Liver (tissue), 10 donors: ENCODE measurements at places on chromosomes 6 and 20.
A peak's percentile ranks its signal among the peaks of the same experiment; 100 is the strongest.

- no peak for DNase-seq
These were observed 317.3 kb downstream of the DOK5 start for GRCh38 chr20:54792688-54793087.

- DNase-seq: no peak
These were observed 12.7 kb downstream of the DEF6 start for GRCh38 chr6:35310265-35310831.

DNA sequence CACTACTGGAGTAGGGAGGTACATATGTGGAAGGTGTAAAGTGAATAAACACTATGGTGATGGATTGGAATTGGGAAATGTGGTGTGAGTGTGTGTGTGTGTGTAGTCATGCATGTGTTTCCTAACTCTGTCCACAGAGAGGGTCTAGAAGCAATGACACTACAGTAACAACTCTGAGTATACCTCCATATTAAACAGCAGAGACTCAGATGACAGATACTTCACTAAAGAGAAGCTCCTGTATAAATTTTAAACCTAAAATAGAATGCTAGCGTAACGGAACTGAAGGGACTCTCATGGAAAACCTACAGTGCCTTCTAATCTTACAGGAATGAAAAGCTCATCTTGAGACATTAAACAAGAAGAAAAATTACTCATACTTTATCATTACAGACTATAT, 150.5 kb downstream of the SLC16A10 start:
- no peak for DNase-seq

DNA sequence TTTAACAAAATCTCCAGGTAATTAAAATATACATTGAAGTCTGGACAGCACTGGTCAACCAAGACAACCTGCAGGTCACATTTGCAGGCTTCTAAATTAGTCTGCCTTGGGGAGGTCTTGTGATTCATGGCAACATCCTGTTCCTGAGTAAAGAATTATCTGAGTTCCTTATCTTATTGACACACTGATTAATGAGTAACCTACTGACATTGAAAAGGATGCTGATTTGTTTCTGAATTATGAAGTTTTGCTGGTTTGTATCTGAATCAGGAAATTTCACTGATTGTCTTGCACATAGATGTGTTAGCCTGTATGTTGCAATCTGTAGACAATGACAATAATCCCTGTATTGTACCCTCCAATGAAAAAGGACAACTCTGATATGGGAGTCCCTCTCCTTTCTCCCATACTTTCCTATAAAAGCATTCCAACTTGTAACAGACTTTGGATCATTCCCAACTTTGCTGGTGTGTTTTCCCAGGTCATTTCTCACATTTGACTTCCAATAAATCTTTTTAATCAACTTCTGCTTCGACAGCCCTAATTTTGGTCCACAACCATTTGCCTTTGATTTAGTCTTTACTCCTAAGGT, 80.0 kb downstream of the LAMP5 start:
- DNase-seq: no peak

GRCh38 chr6:74343804-74344203, 647.8 kb downstream of the CD109 start:
- DNase-seq: no peak

DNA sequence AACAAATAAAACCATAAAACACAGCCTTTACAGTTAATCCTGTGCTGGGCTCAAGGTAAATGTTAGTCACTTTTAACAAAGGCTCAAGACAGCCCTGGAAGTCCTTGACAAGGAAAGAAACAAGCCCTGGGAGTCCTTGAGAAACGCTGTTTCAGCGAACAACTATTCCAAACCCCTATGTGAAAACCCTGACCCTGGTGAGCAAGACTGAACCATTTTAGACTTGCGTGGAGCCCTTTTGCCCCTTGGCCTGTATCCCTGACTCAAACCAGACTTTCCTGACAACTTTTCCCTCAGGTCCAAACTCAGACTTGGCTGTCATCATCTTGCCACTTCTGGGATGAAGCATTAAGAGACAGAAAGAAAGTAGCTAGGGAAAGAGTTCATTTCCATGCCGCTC, 180.4 kb downstream of the AIG1 start:
- DNase-seq: no peak

DNA sequence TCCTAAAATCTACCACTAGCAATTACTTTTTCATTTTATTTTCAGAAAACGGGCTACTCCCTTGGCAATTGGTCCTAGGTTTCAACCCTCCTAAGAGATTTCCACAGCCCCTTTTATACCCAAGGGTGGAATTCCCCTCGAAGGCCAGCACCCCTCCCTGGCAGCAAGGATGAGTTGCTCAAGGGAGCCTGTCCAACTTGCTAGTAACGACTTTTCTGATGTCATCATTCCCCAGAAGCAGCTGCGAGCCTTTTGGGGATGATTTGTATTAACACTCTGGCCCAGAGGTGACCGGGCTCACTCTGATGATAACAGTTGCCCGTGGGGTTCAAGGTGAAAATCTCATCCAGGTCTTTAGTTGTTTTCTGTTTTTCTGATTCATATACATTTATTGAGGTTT, 30.7 kb upstream of the NAA20 start:
- DNase-seq: no peak

- DNase-seq: no peak
These were observed 171.2 kb upstream of the SUPT3H start for GRCh38 chr6:45548657-45549515.

GRCh38 chr20:31860390-31861134, 9.8 kb downstream of the DUSP15 start:
- no peak for DNase-seq

- no peak for DNase-seq
These were observed 96.0 kb upstream of the CNKSR3 start for GRCh38 chr6:154606457-154606856.

GRCh38 chr20:22438926-22439325, 145.4 kb downstream of the FOXA2 start:
- DNase-seq: no peak

DNA sequence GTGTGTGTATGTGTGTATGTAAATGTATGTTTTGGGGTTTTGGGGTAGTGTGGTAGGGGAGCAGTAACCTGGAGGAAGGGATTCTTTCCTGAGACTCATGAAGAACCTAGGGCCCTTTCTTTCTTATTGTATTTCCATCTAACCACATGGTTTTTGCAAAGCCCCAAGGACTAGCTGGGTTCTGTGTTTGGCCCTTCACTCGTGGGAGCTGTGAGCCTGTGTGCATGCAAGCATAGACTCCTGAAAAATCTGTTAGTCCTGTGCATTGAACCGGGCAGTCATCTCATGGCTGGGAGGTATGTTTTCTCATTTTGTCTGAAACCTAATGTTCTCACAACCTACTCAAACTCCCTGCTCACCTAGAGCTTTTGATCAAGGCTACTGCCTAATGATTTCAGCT, 219.1 kb downstream of the PHACTR1 start:
- DNase-seq: no peak

GRCh38 chr6:502761-503160, 111.2 kb downstream of the IRF4 start:
- no peak for DNase-seq

- no peak for DNase-seq
These were observed 47.1 kb downstream of the SNAI1 start for GRCh38 chr20:50029697-50030461.

- no peak for DNase-seq
These were observed 1.0 kb downstream of the MRPS26 start for GRCh38 chr20:3046677-3047462.

DNA sequence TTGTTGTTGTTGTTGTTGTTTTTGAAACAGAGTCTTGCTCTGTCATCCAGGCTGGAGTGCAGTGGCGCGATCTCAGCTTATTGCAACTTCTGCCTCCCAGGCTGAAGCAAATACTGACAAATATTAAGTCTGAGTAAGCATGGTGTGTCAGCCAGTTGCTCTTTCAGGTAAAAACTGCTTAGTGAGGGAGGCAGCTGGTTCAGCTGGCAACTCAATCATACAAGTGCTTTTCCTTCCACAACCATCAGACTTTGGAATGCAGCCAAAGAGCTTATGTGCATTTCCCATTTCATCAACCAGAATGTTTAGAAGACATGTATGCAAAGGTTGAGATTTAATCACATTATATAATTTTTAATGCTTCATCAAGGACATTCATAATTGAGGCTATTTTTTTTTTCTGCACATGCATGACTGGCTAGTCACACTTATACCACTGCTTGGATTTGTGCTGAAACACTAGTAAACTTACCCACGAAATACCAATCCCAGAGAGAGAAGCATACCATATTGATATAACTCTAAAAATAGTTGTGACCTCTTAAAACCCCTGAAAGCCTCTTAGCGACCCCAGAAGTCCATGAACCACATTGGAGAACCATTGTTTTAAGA, 56.0 kb downstream of the CLIC5 start:
- DNase-seq: no peak

GRCh38 chr6:138724015-138724414, 49.6 kb upstream of the CCDC28A start:
- DNase-seq: peak; percentile 35

- no peak for DNase-seq
These were observed 21.9 kb downstream of the DTD1 start for GRCh38 chr20:18609741-18610140.

DNA sequence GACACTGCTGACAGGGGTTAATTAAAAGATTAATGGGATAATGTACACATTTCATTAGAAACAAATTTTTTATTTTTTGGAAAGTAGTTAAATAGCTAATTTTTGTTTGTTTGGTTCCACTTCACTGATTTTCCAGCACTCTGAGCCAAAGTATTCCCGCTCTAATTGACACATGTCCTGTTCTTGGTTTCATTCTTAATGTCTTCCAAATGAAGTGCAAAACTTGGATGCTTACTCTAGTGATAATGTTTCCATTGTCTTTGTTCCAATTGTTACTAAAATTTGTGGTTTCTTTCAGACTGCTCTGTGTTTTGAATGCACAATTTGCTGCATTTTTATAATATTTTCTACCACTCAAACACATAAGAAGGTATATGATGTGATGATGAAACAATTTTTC, 794.3 kb downstream of the PHF3 start:
- DNase-seq: no peak

DNA sequence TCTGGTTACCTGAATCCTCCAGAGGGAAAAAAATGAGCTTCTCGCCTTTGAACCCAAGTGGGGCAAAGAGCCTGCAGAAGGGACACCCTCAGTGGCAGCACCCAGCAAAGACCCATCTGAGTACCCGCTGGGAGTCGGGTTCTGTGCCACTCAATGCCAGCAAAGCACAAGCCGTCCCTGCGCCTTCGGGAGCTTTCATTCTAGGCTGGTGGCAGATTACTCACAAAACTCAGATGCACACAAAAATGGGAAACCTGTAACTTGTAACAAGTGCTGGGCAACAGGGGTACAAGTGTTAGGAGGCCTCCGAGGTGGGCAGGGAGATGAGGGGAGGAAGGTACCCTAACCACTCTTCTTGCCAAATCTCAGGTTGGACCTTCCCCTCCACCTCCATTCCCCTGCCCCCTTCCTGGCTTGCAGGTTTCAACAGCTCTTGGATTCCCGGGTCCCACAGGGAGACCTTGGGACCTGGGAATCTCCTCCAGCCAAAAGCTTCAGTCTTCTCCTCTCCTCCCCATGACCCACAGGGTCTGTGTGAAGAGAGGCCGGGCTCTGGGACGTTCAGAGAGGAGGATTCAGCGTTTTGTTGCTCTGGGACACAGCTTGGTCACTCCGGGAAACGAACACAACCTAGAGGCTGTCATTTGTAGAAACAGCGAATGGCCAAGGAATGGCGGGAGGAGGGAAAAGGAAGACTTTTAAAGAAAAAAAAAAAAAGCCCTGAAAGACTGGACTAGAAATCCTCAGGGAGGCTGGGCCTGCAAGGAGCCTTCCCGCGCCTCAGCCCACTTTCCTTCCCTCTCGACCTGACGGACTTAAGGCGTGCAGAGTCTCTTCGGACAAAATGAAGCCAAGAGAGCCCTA, 1.2 kb upstream of the PARD6B start:
- DNase-seq: no peak

GRCh38 chr20:13430346-13431002, 208.3 kb downstream of the TASP1 start:
- no peak for DNase-seq

GRCh38 chr6:123338394-123338793, 298.4 kb downstream of the TRDN start:
- DNase-seq: no peak

DNA sequence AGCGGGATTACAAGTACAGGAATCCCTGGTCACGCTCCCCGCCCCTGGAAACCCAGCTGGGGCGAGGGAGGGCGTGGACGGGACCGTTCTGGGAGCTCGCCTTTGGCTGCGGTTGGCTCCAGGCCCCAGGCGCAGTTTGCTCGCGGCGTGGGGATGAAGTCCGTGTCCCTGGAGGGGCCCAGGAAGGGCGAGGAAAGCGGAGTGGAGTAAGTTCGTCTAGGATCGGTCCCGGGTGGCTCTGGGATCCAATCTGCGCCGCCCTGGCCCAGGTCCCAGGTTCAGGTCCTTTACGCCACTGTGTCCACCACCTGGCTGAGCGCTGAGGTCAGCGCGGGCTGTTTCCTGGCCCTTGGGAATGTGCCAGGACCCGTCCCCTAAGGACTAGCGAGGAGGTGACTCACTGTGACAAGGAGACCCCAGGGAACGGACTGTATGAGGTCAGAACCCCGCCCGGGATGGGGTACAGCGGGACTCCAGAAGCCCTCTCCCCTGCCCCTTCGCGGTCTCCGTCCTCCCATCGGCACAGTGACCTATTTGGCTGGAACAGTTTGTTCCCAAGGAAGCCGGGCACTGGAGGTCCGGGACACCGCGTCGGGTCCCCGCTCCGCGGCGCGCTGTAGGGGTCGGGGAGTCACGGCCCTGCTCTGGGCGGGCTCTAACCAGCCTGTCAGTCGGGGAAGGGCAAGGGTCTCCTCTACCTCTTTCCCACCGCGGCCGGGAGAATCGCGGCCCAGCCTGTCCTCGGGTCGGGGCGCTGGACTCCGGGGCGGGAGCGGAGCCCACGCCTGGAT, 724 bp downstream of the CDKN1A start:
- no peak for DNase-seq

DNA sequence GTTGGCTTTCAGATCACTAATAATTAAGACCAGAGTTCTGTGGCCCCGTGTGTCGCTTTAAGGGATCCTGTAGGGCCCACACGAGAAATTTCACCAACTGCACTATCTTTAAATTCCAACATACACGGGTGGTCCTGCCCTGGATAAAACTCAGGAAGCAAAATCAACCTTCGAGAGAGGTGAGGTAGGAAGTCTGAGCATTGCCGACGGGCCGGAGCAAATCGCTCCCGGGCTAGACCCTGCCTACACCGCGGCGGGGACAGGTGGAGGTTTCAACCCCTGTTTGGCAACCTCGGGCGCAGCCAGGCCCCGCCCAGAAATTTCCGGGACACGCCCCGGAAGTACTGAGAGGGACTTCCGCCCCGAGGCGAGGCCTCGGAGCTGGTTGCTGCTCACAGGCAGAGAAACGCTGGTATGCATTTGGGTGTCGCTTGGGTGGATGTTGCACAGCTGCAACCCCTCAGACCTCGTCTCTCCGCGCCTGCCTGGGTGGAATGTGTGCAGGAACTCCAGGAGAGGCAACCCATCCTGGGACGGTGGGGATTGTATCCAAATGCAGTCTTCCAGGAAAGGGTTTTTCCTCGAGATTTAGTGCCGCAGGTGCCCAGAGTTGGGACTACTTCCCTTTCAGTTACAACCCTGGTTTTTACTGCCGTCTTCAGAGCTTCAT, 19.9 kb downstream of the ZKSCAN8 start:
- DNase-seq: peak; percentile 82
